ENCODE measurements at places on chromosomes 1 and 21.

GRCh38 chr1:5242850-5243249, 588.4 kb downstream of the AJAP1 start:
- DNase-seq: no peak

DNA sequence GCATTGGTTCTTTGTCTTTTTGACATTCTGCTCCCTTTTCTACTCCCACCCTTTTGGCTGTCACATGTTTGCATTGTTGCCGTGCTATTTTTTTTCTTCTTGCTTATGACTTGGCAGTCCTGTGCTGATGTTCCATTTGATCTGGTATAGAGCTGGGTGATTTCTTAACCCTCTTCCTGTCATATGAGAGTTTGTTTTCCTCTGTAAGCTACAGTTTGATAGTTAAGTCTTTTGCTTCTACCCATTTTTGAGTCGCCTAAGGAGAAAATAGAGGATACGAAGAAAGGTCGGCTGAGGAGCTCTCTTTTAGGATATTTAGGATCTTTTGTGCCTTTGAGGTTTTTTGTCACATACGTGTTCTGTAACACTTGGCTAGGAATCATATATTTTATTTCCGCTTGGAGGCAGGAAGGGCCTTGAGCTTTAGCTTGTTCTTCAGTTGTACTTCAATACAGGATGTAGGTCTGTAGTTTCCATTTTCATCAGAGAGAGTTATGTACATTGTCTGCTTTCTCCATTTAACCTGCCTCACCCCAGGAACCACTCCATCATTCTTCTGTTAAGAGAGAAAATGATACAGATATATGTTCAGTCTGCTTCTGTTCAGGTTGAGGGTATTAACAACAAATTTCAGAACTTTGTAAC, 150.7 kb downstream of the BACH1 start:
- DNase-seq: no peak

- no peak for DNase-seq
Observed at GRCh38 chr1:246893191-246893939, 38.4 kb downstream of the AHCTF1 start.

GRCh38 chr1:214296860-214297745, 16.1 kb downstream of the SMYD2 start:
- no peak for DNase-seq

GRCh38 chr1:71494163-71494562, 413.3 kb upstream of the ZRANB2 start:
- peak; percentile 2 for DNase-seq

GRCh38 chr1:76003946-76004345, 70.6 kb upstream of the ST6GALNAC3 start:
- peak; percentile 52 for DNase-seq

DNA sequence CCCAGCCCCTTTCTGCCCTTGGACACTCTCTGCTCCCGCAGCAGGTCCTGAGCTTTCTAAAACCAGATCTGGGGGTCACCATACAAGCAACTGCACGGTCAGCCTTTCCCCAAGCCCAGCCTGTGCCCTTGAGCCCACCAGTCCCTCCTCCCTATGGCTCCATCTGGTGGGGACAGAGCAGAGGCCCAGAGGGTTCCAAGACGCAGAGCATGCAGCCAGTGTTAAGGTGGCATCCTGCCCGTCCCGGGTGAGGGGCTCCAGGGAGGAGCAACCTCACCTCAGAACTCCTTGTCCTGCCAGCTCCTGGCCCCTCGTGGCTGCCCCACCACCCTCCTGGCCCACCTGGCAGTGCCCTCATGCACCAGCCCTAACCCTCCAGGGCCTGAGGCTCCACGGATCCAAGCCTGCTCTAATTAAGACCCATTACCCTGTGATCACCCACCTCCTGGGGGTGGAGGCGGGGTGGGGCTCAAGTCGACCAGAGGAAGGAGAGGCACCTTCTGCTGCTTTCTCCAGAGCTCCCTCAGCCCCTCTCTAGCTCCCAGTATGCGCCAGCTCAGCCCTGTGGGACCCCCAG, 8.5 kb downstream of the CHD5 start:
- DNase-seq: peak; percentile 44

DNA sequence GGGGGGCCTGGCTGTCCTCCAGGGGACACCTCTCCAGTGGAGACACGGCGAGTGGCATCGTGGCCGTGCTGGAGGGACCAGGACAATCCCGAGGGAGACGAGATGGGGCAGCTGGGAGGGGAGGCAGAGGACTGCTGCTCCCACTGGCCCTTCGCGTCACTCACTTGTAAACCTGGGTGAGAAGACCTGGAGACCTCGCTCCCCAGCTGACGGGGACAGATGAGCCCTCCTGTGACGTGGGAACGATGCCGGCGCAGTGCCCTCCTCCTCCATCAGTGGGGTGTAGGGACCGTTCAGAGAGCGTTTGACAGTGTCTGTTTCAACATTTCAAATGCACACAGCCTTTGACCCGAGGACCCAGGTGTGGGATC, 4.6 kb downstream of the SPATC1L start:
- no peak for DNase-seq

GRCh38 chr1:23029337-23029736, 10.1 kb downstream of the KDM1A start:
- peak; percentile 56 for DNase-seq

GRCh38 chr1:95321531-95321930, 87.5 kb downstream of the RWDD3 start:
- no peak for DNase-seq

DNA sequence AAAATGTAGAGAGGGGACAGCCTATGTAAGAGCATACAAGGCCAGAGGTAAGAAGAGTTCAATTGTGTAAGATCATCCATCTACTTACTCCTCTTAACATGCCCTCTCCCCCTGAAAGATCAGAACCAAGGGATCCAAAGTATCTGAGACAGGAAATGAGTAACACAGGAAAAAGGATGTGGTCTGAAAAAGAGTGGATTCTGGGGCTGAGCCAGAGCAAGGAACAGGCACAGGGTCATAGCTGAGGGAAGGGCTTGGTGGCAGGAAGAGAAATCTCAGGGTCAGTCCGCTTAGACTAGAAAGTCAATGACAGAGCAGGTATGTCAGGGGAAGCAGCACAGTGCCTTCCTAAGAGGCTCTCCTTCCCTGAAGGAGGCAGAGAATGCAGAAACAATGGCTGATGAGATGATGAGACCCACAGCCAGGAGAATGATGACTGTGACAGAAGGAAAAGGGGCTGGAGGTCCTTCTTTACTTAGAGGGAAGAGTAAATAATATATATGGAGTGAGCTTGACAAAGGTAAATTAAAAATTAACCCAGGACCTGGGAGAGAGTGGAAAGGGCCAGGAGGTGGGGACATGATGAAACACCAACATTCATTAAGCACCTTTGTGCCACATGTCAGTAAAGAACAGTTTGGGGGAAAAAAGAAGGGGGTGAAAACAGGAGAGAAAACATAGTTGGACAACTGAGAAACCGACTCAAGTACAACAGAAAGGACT, 26.2 kb upstream of the A3GALT2 start:
- DNase-seq: peak; percentile 71

GRCh38 chr21:43903451-43904091, 38.5 kb downstream of the AGPAT3 start:
- DNase-seq: no peak

- no peak for DNase-seq
Observed at GRCh38 chr1:240402326-240402725, 209.6 kb downstream of the GREM2 start.

DNA sequence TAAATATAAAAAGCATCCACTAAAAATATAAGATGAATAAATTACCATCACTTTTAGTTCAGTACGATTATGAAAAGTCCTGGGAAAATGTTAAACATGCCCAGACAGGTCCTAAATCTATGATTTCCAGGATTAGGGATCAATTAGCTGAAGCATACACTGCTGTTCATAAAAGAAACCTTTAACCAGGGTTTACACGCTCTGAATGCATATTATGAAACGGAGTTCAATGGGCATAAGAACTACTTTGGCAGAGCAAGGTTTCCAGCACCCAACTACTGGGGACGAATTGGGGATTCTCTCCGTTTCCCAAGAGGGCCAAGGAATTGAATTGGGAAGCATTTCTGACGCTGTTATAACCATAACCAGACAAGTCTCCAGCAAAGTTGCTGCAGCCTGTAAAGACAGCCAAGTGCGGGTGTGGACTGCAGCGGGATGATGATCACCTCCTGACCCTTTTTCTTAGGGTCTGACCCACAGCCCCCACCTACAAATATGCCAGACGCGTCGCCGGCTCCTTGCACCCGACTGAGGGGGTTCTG, 1.6 kb downstream of the SLC30A1 start:
- no peak for DNase-seq

DNA sequence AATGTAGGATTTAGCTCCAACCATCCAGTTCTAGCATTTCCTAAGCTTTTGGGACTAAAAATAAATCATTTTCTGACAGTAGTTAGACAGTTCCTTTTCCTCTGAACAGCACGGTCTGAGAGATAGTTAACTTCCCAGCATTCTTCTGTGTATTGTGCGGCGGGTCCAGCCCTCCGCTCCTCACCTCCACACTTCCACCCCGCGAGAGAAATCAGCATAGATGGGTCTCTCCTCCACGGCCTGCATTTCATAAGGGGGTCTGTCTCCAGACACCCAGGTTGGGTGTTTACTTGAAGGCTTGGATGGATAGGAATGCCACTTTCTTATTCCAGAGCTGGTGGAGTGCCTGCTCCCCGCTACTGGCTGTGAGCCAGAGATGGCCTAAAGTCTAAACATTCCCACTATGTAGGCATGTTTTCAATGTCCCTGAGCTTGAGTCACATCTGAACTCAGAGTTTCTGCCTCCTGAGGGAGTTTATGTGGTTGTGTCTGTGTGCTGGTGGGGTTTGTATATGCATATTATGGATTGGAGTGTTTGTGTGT, 38.0 kb upstream of the PPP2R5A start:
- peak; percentile 28 for DNase-seq

DNA sequence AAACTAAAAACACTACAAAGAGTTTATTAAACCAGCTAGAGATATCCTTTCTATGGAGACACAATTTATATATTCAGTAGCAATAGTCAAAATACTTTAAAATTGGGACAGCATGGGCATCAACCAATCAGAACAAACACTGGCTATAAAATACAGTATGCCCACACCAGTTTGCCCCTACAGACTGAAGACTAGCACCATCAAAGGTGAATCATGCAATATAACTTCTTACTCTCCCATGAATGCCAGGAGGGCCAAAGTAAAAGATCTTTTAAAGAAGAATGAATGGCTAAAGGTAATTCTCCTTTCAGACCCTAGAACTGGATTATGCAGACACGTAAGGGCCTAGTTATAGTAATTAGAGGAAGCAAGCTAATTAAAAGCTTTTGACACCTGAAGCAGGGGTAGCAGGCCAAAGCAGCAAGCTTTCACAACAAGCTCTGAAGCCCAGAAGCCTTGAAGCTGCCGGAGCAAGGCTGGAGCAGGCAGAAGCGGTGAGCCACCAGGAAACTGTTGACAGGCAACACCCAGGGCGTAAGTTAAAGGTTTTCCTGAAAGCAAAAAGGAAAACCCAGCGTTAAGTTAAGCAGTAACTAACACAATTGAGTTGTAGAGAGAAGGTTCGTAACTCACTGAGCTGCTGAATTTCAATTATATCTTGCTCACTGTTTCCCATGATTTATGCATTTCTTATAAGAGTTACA, 99.3 kb downstream of the CDC42BPA start:
- no peak for DNase-seq

GRCh38 chr1:215282557-215282956, 200.0 kb downstream of the KCNK2 start:
- no peak for DNase-seq

- DNase-seq: no peak
Observed at GRCh38 chr1:63523738-63524137, 413 bp downstream of the EFCAB7 start.

GRCh38 chr1:228001738-228002535, 4.9 kb upstream of the WNT3A start:
- DNase-seq: no peak

DNA sequence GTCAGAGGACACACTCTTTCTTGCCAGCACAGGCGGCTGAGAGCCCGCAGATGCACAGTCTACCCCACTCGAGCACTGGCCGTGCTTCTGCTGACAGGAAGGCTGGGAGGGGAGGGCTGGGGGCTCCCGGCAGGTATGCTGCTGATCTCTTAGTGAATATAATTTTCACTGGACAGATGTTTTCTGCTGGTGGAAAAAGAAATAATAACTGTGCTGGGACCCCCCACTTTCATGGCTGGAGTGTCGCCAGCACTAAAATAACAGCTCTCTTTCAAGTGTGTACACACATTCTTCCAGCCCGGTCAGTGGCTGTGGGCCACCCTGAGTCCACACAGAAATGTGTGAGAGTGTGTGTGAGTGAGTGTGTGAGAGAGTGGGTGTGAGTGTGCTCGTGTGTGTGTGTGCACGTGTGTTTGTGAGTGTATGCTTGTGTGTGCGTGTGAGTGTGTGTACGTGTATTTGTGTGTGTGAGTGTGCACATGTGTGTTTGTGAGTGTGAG, 167.7 kb upstream of the USP24 start:
- DNase-seq: no peak

DNA sequence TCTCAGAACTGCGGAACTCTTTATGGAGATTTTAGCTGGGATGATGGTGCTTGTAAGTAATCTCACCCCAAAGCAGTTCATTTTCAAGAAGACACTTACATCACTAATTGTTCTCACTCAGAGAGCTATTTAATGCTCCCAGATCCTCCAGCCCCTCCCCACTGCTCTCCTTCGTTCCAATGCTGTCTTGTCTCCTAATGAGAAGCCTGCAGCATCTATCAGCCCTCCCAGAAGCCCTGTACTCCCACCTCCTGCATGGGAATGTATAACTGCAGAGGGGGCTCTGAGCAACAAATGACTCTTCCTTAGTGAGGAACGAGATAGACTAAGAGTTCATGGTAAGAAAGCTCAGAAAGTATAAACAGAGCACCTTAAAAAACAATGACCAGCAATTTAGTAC, 377.4 kb upstream of the RUNX1 start:
- no peak for DNase-seq

DNA sequence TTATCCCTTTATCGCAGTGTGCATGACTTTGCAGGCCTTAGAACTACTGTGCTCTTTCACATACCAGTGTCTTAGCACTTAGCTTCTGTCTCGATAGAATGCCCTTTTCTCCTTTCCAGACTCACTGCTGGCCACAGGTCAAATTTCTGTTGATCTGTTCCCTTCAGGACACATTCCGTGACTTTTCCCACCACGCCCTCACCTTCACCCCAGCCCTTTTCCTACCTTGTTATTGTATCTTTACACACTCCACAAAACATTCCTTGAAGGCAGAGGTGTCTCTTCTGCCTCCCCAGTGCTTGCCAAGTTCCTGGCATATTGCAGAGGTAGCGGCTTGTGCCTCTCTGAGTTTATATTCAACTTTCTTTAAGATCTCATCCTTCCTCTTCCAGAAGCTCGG, 3.7 kb upstream of the IGSF9 start:
- DNase-seq: no peak

All from suppressor macrophage (primary cell).